ENCODE measurements at places on chromosomes 4 and X. TPM values are rescaled to one million over a fixed set of nuclear protein-coding genes. Genes with fewer than 3 reads are reported as not detected.

DNA sequence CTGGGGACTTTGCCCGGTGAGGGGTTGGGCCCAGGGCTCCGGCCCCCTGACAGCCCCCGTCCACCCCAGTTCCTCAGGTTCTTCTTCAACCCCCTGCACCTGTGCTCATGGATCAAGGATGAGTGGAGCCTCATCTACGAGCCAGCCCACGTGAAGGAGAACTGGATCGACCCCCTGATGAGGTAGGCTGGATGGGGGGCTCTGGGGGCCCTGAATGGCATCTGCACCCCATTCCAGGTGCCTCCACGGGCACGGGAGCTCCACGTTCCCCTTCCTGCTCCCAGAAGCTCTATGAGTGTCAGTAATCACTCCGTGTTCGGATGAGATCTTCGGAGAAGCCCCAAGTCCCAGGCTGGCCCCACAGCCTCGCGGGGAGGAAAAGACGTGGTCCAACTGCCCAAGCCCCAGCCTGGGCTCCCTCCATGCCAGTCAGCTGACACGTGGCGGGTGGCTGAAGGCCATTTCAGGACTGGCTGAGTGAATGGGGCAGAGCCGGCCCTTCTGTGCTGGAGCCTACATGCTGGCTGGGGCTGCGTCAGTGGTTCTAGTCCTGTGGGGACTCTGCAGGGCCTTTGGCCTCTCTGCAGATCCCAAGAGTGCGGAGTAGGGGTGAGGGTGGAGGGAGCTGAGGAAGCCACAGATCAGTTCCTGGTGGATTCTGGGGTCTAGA lies 24.4 kb downstream of the CFAP99 start:
- DNase-seq = no peak

DNA sequence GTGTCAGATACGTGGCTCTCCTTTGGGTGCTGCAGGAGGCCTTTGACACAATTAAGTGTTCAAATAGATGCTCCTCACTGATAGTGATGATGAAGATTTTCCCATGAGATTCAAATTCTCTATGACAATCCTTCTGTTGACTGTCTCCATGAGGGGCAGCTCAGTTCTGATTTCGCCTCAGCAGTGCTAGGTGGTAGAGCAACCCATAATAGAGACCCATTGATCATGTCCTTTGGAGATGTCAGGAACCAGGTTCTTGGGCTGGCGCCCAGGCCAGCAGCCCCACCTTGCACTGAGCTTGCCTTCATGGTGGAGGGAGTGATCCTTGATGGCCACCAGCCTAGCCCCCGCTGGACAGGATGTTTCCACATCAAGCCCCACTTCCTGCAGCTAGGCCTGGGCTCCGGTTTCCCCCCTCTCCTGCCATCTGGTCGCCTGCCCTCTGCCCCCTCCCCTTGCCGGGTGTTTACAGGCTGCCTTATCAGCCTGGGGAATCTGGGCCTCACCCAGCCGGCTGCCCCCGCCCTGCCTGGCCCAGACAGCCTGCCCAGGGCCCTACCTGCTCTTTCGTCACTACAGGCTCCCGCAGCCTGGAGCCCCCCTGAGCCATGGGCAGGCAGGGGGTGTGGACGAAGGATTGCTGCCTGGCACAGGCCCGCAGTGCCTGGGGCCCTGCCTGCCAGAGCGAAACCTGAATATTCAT lies 12.6 kb downstream of the ELF4 start:
- no peak for DNase-seq

The TDO2 gene
- total RNA-seq = 2.4 TPM

DNA sequence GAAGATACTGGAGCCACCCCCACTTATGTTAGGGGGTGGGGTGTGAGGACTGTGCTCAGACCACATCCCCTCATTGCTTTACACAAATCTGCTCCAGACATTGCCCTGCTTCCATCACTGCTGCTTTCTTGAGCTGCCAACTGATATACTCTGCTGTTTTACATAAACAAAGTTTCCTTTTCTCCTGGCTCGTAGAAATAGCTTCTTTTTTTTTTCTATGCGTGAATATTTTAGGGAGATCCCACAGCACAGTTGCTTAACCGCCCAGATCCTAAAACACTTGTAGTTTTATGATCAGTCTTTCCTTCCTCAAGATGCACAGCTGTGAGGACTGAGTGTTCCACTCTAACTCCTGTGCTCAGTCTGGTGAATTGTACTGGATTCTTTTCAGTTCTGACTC lies 768.4 kb downstream of the PCDH18 start:
- no peak for DNase-seq

The XG gene
- total RNA-seq = not detected

The ENAM gene
- total RNA-seq = not detected

- DNase-seq = no peak
Measured at GRCh38 chr4:151614561-151614960, 146.2 kb downstream of the GATB start.
